T-cell (primary cell): ENCODE measurements at places on chromosomes 11 and 22. TPM values are rescaled to one million over a fixed set of nuclear protein-coding genes. Genes with fewer than 3 reads are reported as not detected.

GRCh38 chr11:32171445-32171844, 80.6 kb downstream of the RCN1 start:
- no peak for DNase-seq

The OR8G1 gene
- not detected for total RNA-seq

The ENTHD1 gene
- 0.20 TPM for total RNA-seq

The SLC43A1 gene
- 27.7 TPM for total RNA-seq

GRCh38 chr11:8638300-8638699, 44.2 kb downstream of the TRIM66 start:
- DNase-seq: no peak

- no peak for DNase-seq
Measured at GRCh38 chr11:126731576-126732142, 268.9 kb downstream of the KIRREL3 start.
